ENCODE measurements at places on chromosomes 7 and 10.
A peak's percentile ranks its signal among the peaks of the same experiment; 100 is the strongest.

DNA sequence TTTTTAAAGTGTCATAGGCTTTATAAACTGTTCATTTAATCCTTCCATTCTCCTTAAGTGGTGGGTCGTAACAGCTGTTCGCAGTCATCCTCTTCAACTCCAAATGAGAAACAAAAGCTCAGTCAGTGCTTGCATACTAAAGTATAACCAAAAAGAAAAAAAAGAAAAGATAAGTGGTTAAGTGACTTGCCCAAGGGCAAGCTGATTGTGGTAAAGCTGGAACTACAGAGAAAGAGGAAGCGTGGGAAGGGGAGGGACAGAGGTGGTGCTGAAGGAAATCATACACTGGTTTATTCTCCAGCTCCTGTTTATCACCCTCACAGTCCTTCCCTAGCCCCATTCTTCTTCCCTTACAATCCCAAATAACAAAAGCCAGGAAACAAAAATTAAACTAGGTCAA lies 29.6 kb downstream of the IDE start:
- no peak for DNase-seq
- H3K4me3 ChIP-seq: no peak overlapping the region
- no peaks in the 10 kb centered on the region for H3K4me1 ChIP-seq
- H3K36me3 ChIP-seq: peaks cover 1% of the 10 kb centered on the region
- no peak overlapping the region for H3K27ac ChIP-seq

DNA sequence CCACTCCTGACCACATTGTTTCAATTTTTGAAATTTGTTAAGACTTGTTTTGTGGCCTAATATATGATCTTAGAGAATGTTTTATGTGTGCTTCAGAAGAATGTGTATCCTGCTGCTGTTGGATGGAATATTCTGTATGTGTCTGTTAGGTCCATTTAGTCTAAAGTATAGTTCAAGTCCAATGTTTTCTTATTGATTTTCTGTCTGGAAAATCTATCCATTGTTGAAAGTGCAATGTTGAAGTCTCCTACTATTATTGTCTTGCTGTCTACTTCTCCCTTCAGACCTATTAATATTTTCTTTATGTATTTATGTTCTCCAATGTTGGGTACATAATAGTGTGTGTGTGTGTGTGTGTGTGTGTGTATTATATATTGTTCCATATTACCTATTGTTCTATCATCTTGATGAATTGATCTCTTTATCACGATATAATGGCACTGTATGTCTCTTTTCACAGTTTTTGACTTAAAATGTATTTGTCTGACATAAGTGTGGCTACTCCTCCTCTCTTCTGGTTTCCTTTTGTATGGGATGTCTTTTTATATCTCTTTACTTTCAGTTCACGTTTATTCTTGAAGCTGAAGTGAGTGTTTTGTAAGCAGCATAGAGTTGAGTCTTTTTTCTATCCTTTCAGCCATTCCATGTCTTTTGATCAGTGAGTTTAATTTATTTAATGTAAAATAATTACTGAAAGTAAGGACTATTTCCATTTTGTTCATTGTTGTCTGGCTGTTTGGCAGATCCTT lies 61.3 kb downstream of the AKR1D1 start:
- no peak for DNase-seq
- no peaks in the 10 kb centered on the region for H3K36me3 ChIP-seq
- H3K27me3 ChIP-seq: no peaks in the 10 kb centered on the region
- no peaks in the 10 kb centered on the region for H3K4me1 ChIP-seq
- no peak overlapping the region for H3K4me3 ChIP-seq

GRCh38 chr10:85445702-85446101 lies 920.9 kb downstream of the GRID1 start:
- no peak overlapping the region for H3K27ac ChIP-seq
- H3K27me3 ChIP-seq: no peaks in the 10 kb centered on the region
- no peak for DNase-seq
- H3K4me3 ChIP-seq: no peak overlapping the region
- no peaks in the 10 kb centered on the region for H3K36me3 ChIP-seq

GRCh38 chr10:89414879-89415821 lies 782 bp downstream of the IFIT5 start:
- peaks cover 8% of the 10 kb centered on the region for H3K4me1 ChIP-seq
- peak; percentile 60 for DNase-seq
- peaks cover 7% of the 10 kb centered on the region for H3K36me3 ChIP-seq
- peak overlapping the region; percentile 98 for H3K27ac ChIP-seq
- H3K27me3 ChIP-seq: no peaks in the 10 kb centered on the region
- peak overlapping the region; percentile 88 for H3K4me3 ChIP-seq

DNA sequence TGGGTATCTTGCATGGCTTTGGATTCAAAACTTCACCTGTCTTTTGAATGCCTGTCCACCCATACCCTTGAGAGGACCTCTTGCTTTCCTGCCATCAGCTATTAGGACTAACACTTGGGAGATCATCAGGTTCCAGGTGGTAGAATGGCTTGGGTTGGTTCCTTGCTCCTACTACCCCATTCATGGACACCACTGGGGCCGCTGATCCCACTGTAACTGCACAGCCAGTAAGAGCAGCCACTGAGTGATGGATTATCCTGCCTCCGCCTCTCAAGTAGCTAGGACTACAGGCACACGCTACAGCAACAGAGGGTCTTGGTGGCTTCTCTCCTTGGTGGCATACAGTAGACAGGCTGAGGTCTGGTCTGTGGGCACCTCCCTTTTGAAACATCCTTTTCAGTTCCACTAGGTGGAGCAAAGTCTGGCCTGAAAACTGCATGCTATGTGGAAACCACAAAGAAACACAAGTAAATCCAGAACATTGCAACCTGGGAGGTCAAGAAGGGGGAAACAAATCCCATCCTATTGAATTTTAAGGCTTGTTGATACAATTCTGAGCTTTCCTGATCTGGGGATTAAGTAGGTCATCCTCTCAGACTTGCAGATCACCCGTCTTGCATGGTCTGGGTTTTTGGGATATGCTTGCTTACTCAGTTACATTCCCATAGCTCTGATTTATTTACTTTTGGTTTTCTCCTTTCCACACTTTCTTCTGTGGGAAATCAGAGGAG lies 9.4 kb downstream of the WBP1L start:
- no peaks in the 10 kb centered on the region for H3K36me3 ChIP-seq
- peaks cover 8% of the 10 kb centered on the region for H3K4me1 ChIP-seq
- no peaks in the 10 kb centered on the region for H3K27me3 ChIP-seq
- H3K27ac ChIP-seq: peak overlapping the region; percentile 58
- no peak for DNase-seq
